Endothelial cell (in vitro differentiated cells): ENCODE measurements at places on chromosomes 6 and 20.

DNA sequence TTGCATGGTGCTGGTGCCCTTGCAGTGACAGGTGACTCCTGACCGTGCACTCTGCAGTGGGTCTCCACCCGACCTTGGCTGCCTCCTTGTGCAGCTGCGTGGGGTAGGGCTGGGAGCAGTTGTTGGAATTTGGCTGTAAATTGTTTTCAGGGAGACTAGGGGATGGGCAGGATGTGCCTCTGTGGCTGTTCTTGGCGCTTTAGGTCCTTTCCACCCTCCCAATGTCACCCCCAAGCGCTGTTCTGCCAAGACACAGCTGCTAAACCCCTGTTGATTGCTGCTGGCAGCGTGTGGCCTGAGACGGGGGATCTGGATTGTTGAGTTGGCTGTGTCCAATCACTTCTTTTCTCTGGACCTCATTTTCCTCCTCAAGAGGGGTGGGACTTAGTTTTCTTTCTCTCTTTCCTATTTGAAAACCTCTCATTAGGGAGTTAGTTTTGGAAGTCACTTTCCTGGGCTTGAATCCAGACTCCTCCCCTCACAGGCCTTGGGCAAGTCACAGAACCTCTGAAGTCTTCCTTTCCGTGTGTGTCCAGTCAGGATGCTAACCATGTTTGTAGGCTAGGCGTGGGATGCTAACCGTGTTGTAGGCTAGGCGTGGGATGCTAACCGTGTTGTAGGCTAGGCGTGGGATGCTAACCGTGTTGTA is 8.5 kb downstream of the IGF2R start:
- DNase-seq: no peak

GRCh38 chr20:20199361-20200160 is 147.2 kb downstream of the CFAP61 start:
- DNase-seq: no peak

DNA sequence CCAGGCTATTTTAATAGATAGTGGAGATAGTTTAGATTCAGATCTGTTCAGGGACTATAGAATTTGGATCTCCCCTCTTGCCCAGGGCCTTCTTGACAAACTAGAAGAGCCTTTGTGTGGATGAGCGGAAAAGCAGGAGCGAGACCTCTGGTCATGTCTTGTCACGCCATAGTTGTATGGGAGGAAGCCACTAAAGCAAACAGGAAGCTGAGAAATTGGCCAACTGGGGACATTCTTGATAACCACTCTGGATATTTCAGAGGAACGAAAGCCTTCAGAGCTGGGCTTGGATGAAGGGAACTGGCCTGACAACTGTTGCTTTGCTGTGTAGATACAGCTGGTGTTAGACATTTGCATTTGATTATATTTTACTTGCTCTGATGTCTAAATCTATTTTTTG is 54.1 kb upstream of the EXOC2 start:
- DNase-seq: no peak

DNA sequence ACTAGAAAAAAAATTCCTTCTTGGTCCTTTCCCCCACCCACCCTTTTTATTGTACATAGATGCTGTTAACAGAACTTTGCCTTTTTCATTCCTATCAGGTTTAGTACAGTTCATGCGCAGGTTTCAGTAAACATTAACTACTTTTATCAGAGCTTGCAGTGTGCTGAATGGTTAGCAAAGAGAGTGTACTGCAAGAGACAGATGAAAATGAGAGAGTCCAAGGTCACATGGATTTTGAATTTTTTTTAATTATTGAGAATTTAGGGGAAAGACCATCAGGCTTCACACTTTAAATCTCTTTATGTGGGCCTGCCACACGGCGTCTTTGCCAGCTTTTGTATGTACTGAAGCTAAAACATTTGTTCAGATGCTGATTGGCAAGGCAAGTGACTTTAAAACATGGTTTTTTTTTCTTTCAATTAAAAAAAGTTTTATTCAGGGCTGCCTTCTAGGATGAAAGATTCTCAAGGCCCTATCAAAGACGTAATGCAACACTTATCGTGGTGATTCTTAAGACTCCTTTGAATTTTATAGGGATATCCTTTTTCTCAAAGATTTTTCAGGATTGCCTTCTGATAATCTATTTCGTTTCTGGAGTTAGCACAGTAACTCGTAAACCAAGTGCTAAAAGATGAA is 32.2 kb downstream of the RREB1 start:
- no peak for DNase-seq

- DNase-seq: no peak
Observed at GRCh38 chr6:31597006-31597405, 4.2 kb upstream of the NCR3 start.

- no peak for DNase-seq
Observed at GRCh38 chr6:85193339-85193738, 256.5 kb upstream of the NT5E start.

DNA sequence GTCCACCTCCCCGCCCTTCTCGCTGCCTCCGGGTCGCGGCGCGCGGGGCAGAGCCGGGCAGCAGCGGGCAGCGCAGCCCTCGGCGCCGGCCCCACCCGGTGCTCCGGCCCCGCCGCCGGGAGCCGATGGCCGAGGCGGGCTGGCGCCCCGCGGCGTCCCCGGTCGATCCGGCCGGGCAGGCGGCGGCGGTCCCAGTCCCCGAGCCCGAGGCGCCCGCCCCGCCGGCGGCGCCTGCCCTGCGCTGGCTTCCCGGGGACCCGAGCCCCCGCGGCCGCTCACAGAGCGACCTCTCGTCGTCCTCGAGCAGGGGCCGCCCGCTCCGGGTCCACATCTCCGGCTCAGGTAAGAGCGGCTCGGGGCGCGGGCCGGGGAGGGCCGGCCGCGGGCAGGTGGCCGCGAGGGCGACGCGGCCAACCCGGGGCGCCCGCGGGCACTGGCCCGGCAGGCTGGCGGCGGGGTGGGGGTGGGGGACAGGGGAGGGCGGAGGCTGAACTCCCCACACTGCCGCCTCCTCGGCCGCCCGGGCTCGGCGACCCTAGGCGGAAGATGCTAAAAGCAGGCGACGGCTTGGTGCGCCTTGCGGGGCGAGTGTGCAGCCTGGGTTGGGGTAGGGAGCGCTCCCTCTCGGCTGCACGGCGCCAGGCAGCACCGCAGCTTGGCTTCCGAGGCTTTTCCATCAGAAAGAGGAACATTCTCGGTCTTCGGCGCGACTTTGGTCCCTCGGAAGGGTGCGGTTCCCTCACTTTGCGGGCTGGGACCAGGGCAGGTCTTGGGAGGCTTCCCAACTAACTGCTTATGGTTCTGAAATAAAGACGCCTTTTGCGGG is 25.6 kb upstream of the FUCA2 start:
- peak; percentile 61 for DNase-seq

- DNase-seq: no peak
Observed at GRCh38 chr6:123616016-123616415, 20.7 kb downstream of the TRDN start.

GRCh38 chr6:119426619-119427018 is 77.1 kb upstream of the MAN1A1 start:
- no peak for DNase-seq

- no peak for DNase-seq
Observed at GRCh38 chr6:162670345-162670744, 57.2 kb downstream of the PRKN start.

DNA sequence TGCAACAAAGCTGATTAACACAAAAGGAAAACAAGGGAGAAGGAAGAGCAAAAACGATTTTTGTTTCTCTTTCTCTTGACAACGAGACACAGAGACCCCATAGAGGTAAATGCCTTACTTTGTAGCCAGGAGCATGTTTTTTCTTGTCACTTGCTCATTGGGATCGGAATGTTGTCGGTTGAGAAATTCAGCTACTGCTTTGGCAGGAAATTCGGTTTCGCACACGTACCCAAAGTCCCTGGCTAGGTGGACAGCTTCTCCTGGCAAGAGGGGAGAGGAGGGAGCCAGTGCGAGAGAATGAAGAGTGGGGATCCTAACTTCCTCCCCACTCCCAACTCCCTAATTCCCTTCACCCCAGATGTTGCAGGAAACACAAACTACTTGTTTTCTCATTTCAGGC is 14.5 kb downstream of the TFAP2A start:
- DNase-seq: no peak

GRCh38 chr20:35511814-35512420 is 17.5 kb downstream of the C20orf173 start:
- peak; percentile 20 for DNase-seq

DNA sequence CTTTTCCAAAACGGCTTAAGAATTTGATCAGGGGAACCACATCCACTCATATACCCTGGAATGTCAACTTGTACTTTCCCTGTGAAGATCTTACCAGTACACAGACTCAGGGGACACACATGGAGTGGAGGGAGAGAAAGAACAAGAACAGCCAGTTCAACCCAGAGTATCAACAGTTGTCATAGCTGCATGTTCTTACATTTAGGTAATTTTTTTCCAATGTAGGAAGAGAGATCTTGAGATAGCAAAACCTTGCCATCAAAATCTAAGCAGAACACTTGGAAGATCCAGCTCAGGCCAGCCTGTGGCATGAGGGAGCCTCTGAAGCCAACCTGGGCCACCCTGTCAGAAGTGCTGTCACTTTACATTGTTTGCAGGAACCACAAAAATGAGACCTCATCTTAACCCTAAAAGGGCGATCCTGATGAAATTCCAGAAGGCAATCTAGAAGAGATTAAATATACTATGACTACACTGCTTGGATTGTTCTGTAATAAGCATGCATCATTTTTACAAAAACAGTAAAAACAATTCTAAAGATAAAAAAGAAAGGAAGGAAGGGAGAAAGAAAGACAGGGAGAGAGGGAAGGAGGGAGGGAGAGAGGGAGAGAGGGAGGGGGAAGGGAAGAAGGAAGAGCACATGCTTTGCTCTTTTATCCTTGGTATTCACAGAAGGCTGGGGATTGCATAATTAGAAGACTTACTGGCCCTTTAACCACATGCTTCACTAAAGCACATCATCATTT is 124.7 kb upstream of the TCF21 start:
- DNase-seq: no peak

GRCh38 chr6:154488248-154488593 is 22.3 kb downstream of the CNKSR3 start:
- no peak for DNase-seq

GRCh38 chr20:50711113-50711825 is 19.9 kb upstream of the RIPOR3 start:
- no peak for DNase-seq
